ENCODE measurements at places on chromosomes 2 and 18.

- DNase-seq: no peak
Observed at GRCh38 chr18:22170421-22171257, 1.2 kb downstream of the GATA6 start.

DNA sequence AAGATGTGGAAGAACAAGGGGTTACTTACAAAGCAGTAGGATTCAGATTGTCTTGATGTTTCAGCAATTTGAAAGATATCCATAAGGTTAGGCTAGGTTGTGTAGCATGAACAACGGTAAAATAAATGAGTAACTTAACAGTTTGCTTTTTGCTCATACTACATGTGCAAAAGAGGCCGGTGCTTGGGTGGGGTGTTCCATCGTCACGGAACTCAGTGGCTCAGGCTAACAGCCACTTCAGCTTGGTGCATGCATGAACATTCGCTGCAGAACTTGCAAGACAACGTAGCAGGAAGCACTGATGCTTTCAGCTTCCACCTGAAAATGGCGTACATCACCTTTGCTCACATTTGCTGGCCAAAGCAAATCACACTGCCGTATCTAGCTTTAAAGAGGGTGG lies 407.3 kb upstream of the CDH20 start:
- DNase-seq: no peak

GRCh38 chr2:239557516-239557915 lies 156.7 kb upstream of the HDAC4 start:
- no peak for DNase-seq

DNA sequence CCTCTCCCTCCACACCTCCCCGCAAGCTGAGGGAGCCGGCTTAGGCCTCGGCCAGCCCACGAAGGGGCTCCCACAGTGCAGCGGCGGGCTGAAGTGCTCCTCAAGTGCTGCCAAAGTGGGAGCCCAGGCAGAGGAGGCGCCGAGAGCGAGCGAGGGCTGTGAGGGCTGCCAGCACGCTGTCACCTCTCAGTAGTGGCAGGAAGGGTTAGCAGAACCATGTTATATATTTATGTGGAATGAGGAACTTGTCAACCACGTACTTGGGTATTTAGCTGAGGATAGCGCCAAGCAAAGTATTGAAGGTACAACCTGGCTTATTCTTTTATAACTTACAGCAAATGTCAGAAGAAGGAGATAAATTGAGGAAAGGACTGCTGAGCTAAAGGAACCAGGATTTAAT lies 144.1 kb upstream of the MGAT5 start:
- DNase-seq: no peak

DNA sequence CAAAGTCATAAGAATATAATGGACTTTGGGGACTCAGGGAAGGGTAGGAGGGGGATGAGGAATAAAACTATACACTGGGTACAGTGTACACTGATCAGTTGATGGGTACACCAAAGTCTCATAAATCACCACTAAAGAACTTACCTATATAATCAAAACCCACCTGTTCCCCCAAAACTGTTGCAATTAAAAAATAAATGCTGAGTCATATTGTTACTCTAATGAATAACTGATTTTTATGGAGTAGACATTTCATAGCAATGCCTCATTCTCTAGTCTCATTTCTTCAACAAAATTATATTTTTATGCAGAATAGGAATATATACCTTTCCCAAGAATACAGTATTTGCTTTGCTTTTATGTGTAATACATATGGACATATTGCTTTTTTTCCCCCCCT lies 181.2 kb downstream of the ST6GAL2 start:
- no peak for DNase-seq

Data from cortex of kidney (tissue), 1 donor.